CD4-positive, CD25-positive, alpha-beta regulatory T cell (primary cell): ENCODE measurements at places on chromosomes 12 and 14. TPM values are rescaled to one million over a fixed set of nuclear protein-coding genes. Genes with fewer than 3 reads are reported as not detected.

Gene HNF1A
- not detected for total RNA-seq

Gene TMEM229B
- 12.3 TPM for total RNA-seq

Gene MYO1H
- total RNA-seq: not detected

Gene SDR9C7
- total RNA-seq: not detected

Gene FAM161B
- total RNA-seq: 4.6 TPM

Gene KRT7
- not detected for total RNA-seq

Gene JPH4
- not detected for total RNA-seq

Gene TUBA1A
- total RNA-seq: 213 TPM

Gene MYO1A
- 0.32 TPM for total RNA-seq

Gene NKX2-1
- total RNA-seq: not detected

Gene SPIC
- not detected for total RNA-seq

Gene GLS2
- total RNA-seq: 1.3 TPM

Gene TAS2R9
- not detected for total RNA-seq

Gene IFNG
- 15.0 TPM for total RNA-seq

Gene CELA1
- total RNA-seq: not detected

Gene GPR132
- 94.5 TPM for total RNA-seq

Gene IL23A
- total RNA-seq: 27.1 TPM

Gene KRT6A
- total RNA-seq: not detected

Gene HOXC13
- not detected for total RNA-seq

Gene OTOGL
- not detected for total RNA-seq

Gene TMEM253
- not detected for total RNA-seq

Gene MYBPC1
- not detected for total RNA-seq

Gene DAO
- total RNA-seq: not detected

Gene ITGA7
- 0.76 TPM for total RNA-seq

Gene TPH2
- not detected for total RNA-seq

Gene ACRBP
- total RNA-seq: 13.7 TPM

Gene PYM1
- total RNA-seq: 34.0 TPM

Gene HOXC11
- total RNA-seq: not detected

Gene TAS2R30
- 7.2 TPM for total RNA-seq

Gene ART4
- total RNA-seq: not detected

Gene SETD1B
- 118 TPM for total RNA-seq

Gene SNW1
- 102 TPM for total RNA-seq

Gene GLT8D2
- not detected for total RNA-seq

Gene DDX55
- total RNA-seq: 25.1 TPM

Gene LMNTD1
- not detected for total RNA-seq

Gene INSM2
- total RNA-seq: not detected

Gene PSMB11
- total RNA-seq: not detected

Gene PDE3A
- 0.30 TPM for total RNA-seq

Gene SOAT2
- 0.37 TPM for total RNA-seq

Gene TAS2R14
- 2.5 TPM for total RNA-seq

Gene CFAP73
- total RNA-seq: 0.42 TPM

Gene FOXG1
- total RNA-seq: not detected

Gene KERA
- not detected for total RNA-seq

Gene KRT73
- 1.0 TPM for total RNA-seq

Gene TAS2R10
- total RNA-seq: not detected

Gene RASAL1
- not detected for total RNA-seq

Gene LGMN
- total RNA-seq: 10.9 TPM

Gene SERPINA5
- not detected for total RNA-seq

Gene AHSA1
- total RNA-seq: 66.9 TPM

Gene KLRB1
- 17.6 TPM for total RNA-seq

Gene WNT1
- total RNA-seq: 0.62 TPM

Gene OVCH1
- total RNA-seq: not detected

Gene PTHLH
- total RNA-seq: not detected
